Pulmonary artery endothelial cell (primary cell): ENCODE measurements at places on chromosomes 12 and 14. TPM values are rescaled to one million over a fixed set of nuclear protein-coding genes. Genes with fewer than 3 reads are reported as not detected.

ADCY6 gene
- total RNA-seq, result 34.2 and 40.6 TPM in 2 replicates

LRRK2 gene
- 3.8 and 7.2 TPM in 2 replicates for total RNA-seq

CPNE6 gene
- total RNA-seq, result not detected in 2 replicates

PARPBP gene
- total RNA-seq, result 13.7 and 27.5 TPM in 2 replicates

REP15 gene
- 1.3 and 3.0 TPM in 2 replicates for total RNA-seq

TCHP gene
- total RNA-seq, result 11.6 and 15.1 TPM in 2 replicates

IL23A gene
- total RNA-seq, result 0.13 TPM in 1 of 2 replicates, not detected in the other

TSPAN8 gene
- total RNA-seq, result 0.18 and 0.33 TPM in 2 replicates

BEGAIN gene
- 0.11 and 0.13 TPM in 2 replicates for total RNA-seq

CBLN3 gene
- 0.86 and 1.8 TPM in 2 replicates for total RNA-seq

HHIPL1 gene
- 2.2 and 4.3 TPM in 2 replicates for total RNA-seq

- DNase-seq, result no peak
Measured at GRCh38 chr14:105487986-105488777, 1.5 kb downstream of the CRIP1 start.

DNA sequence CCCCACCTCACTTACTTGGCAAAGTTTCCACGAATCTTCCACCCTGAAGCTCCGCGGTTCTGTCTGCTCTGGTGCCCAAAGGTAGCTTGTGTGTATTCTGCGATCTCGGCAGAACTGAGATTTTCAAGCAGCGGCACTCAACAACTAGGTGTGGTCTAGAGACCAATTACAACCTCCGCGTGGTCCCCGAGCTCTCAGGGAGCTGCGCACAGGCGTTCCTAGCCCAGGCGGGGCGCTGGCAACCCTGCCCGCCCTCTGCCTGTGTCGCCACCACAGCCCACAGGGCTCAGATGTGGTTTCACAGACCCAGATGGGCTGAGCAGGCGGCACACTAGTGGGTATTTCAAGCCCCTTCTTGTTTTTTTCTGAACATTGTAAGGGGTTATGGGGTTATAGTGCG is 1.5 kb upstream of the DIABLO start:
- no peak for DNase-seq

DNA sequence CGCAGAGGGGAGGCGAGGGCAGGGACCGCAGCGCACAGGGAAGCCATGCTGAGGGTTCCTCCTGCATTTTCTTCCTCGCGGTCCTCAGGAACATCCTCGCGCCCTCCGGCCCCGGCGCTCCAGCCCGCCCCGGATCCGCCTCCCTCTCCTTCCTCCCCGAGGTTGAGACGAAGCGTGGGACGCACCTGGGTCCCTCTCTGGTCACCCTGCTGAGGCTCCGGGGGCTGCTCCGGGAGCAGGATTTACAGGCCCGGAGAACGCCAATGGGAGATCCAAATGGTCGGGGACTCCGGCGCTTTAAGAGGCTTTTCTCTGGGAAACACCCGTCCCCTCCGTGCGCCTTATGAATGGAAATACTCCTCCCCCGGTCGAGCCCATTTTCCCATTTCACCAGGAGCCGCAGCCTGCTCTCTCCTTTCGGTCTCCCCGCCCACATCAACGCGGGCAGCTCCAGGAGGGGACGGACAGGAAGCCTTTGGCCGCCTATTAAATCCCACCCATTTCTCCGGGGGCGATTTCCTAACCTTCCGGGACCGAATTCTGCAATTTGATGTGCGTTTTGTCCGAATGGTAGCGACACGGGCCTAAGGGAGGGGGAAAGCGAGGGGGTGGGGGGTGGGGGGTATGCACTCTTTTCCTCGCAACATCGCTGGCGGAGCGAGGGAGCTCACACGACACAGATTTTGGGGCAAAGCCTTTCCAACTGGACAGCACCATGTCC is at the start of gene UNC79:
UNC79 (plus strand) TSS at position 625 of the 721 bp plus-strand sequence; CDS start at position 716, 91 bp downstream.
- no peak for DNase-seq

GRCh38 chr14:92368001-92368400 is 45.0 kb downstream of the SLC24A4 start:
- no peak for DNase-seq

DNA sequence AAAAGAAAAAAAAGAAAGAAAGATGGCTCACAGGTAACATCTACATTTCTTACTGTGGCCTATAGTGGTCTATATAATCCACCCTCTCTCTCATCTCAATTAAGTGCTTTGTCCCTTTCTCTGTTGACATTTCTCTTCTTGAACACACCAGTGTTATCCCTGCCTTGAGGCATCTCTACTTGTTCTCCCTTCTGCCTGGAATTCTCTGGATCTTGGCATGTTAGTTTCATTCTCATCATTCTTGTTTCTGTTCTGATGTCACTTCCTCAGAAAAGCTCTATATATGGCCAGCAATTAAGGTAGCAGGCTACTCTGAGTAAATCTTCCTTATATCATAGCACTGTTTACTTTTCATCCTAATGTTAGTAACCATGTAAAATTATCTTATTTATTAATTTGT is 155.7 kb upstream of the PDZRN4 start:
- no peak for DNase-seq

- no peak for DNase-seq
Measured at GRCh38 chr12:122834921-122835749, at the start of gene HIP1R. HIP1R (plus strand) TSS chr12:122835457; CDS start chr12:122835551, 94 bp downstream.

GRCh38 chr14:20905676-20906075 is 14.5 kb downstream of the RNASE3 start:
- no peak for DNase-seq

- DNase-seq, result no peak
Measured at GRCh38 chr12:14988035-14988434, 15.2 kb downstream of the PDE6H start.

GRCh38 chr12:51320311-51320694 is 3.7 kb downstream of the BIN2 start:
- DNase-seq, result no peak

GRCh38 chr14:31253746-31254471 is 46.3 kb upstream of the HECTD1 start:
- DNase-seq, result no peak

GRCh38 chr12:60194678-60195077 is 598.8 kb downstream of the SLC16A7 start:
- DNase-seq, result no peak

DNA sequence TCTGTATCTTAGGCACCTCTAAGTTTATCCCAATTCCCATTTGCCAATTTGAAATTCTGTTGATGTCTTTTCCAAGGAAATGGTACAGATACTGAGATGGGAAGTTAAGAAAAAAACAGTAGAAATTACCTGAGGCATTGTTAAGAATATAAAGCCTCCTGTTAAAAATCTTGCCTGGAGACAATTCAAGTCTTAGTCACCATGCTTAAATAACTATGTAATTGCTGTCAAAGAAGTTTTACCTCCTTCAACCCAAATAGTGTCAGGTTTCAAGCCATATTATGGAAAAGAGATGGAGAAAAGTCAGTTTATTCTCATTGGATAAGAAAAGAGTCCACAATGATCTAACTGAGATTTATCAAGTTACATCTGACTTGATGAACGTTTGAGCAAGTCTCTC is 974.7 kb downstream of the GALC start:
- no peak for DNase-seq

DNA sequence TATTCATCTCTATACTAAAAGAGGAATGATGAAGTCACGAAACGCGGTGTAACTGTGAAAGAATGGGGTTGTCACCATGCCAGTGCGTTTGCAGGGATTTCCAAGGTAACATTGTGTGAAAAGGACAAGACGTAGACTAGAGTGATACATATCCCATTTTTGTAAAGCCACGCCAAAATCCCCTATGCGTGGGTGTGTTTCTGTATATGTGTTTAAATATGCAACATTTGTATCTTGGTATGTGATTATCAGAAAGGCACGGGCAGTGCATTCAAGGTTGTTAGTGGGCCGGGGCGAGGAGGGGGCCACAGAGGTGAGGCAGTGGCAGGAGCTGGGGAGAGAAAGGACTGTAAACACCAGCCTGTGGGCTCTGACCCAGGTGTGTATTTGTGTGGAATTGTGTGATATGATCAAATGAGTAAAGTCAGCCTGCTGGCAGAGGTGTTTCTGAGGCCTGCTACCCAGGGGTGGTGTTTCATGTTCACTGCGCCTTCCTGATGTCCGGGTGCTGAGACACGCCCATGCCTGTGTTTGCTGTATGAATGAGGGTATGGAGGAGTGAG is 137.8 kb downstream of the ADGRD1 start:
- DNase-seq, result no peak

GRCh38 chr14:93084866-93085857 is 30.6 kb downstream of the ITPK1 start:
- DNase-seq, result no peak

GRCh38 chr12:117124421-117125271 is 25.4 kb upstream of the TESC start:
- DNase-seq, result no peak

- DNase-seq, result no peak
Measured at GRCh38 chr12:115000038-115000437, 316.1 kb upstream of the TBX3 start.

DNA sequence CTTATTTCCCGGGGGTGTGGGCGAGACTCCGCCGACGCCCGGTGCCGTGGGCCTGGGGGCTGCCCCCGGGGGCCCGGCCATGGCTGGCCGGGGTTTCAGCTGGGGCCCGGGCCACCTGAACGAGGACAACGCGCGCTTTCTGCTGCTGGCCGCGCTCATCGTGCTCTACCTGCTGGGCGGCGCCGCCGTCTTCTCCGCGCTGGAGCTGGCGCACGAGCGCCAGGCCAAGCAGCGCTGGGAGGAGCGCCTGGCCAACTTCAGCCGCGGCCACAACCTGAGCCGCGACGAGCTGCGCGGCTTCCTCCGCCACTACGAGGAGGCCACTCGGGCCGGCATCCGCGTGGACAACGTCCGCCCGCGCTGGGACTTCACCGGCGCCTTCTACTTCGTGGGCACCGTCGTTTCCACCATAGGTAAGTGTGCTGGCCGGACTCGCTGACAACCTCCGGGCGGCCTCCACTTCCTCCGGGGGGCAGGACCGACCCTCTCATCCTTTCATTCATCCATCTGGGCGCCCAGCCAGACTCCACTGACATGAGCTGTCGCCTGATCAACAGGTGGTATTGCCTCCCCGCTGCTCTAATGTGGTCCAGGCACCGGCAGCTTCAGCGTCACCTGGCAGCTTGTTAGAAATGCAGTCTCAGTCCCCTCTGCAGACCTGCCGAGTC is 467 bp downstream of the KCNK13 start:
- no peak for DNase-seq

DNA sequence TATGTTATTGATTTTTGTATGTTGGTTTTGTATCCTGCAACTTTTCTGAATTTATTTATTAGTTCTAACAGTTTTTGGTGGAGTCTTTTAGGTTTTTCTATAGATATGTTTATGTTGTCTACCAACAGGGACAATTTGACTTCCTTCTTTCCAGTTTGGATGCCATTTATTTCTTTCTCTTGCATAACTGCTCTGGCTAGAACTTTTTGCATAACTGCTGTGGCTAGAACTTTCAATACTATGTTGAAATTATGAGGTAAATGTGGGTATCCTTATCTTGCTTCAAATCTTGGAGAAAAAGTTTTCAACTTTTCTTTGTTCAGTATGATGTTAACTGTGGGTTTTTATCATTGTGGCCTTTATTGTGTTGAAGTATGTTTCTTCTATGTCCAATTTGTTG is 39.9 kb upstream of the PLBD1 start:
- DNase-seq, result no peak

- no peak for DNase-seq
Measured at GRCh38 chr12:10901427-10901826, 7.9 kb downstream of the TAS2R13 start.

GRCh38 chr12:6200256-6201212 is at the start of gene CD9:
CD9 (plus strand) TSS chr12:6200400; CDS start chr12:6200500, 100 bp downstream.
- DNase-seq, result no peak

DNA sequence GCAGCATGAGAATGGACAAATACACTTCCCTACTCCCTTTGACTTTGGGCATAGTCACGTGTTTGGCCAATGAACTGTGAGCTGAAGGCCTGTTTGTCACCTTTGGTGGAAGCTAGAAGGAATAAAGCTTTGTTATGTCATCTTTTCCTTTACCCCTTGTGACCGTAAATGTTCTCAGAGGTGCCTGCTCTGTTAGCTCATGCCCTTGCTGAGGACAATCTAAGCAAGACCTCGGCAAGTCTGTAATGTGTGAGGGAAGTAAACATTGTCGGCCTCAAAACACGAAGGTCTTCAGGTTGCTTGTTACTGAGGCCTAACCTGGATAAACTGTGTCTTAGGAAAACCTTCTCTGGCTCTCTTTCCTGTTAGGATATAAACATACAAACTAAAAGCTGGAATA is 354.2 kb downstream of the TMEM132D start:
- no peak for DNase-seq

DNA sequence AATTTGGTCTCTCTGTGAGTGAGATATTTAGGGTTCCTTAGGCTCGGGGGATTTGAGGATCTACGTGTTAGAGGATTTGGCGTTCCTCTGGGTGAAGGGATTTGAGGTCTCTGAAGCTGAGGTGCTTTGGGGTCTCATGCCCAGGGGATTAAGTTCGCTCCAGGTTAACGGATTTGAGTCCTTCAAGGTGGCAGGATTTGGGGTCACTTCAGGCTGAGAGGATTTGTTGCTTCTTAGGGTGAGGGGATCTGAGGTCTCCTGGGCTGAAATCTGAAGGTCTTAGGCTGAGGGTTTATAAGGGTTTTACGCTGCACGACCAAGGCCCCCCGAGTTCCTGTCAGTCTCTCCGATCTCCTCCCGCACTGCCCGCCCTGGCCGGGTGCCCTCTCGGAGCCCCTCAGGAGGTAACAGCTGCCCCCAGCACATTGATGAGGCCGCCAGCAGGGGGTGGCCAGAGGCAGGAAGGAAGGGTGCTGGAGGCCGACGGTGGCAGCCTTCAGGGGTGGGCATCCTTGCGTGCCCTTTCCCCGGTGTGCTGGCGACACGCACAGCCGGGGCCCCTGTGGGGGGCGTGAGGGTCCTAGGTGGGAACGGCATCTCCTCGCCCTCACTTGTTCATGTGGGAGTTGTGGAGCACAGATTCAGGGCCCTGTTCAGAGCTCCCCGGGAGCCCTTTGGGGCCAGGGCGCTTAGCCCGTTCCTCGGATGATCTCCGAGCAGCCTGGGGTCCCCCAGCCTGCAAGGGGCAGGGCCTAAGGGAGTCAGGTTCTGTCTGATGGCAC is 14.3 kb downstream of the CEP170B start:
- no peak for DNase-seq

DNA sequence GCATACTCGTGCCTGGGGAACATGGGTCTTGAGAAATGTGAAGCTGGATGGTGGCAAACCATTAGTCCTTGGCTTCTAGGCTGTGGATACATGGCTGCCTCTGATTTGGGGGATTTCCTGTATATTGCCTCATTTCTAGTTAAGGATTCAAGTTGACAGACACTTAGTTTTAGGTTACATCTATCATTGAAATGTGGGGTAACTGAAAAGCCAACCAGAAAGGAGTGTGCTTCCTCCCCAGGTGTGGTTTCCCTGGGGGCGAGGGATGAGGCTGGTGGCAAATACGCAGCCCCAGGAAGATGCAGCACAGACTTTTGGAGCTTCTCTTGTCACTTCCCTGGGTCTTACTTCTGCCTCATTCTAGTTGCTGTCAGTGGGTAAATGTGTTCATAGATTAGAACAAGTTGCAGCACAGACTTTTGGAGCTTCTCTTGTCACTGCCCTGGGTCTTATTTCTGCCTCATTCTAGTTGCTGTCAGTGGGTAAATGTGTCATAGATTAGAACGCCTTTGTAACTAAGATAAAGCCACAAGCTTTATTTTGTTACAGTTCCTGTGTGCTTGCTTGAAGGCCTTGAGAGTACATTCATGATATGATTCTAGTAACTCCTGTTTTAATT is 85.1 kb downstream of the BORCS5 start:
- DNase-seq, result no peak

GRCh38 chr14:24613747-24614146 is 4.3 kb upstream of the GZMH start:
- no peak for DNase-seq
